Activated naive CD8-positive, alpha-beta T cell treated with anti-CD3 and anti-CD28 coated beads, Interleukin-2, amount 50 U/mL, for 24 hours (primary cell): ENCODE measurements at places on chromosomes 11 and 22.
A peak's percentile ranks its signal among the peaks of the same experiment; 100 is the strongest.

DNA sequence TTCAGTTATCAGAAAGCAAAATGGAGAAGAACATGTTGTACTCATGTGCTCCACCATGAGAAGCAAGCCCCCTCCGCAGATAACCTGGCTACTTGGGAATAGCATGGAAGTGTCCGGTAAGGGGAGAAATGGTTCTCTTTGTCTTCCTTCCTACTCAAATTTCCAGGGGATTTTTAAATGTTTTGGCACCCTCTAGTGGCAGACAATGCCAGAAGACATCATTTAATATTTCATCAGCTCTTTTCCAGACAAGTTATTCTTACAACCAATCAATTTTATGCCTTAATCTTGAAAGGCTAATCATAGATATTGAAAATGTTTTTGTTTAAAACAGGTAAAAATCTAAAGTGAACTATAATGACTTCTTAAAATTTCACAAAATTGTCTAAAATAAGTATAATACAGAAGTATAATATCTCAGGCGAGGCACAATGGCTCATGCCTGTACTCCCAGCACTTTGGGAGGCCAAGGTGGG, 15.7 kb downstream of the CRTAM start:
- no peak overlapping the region for H3K4me3 ChIP-seq
- peak; percentile 36 for DNase-seq
- H3K36me3 ChIP-seq, result peaks cover 65% of the 10 kb centered on the region
- peaks cover 3% of the 10 kb centered on the region for H3K27me3 ChIP-seq
- H3K4me1 ChIP-seq, result peaks cover 88% of the 10 kb centered on the region
- peak overlapping the region; percentile 33 for H3K27ac ChIP-seq

GRCh38 chr11:133306019-133306418, 226.3 kb downstream of the OPCML start:
- DNase-seq, result no peak
- no peaks in the 10 kb centered on the region for H3K36me3 ChIP-seq
- H3K27ac ChIP-seq, result no peak overlapping the region
- no peak overlapping the region for H3K4me3 ChIP-seq
- no peaks in the 10 kb centered on the region for H3K27me3 ChIP-seq

GRCh38 chr22:18935889-18936529, at the start of gene PRODH:
Gene PRODH (minus strand): TSS chr22:18936293. CDS start chr22:18936287, 6 bp downstream.
- DNase-seq, result no peak
- H3K4me1 ChIP-seq, result no peaks in the 10 kb centered on the region

- peaks cover 27% of the 10 kb centered on the region for H3K36me3 ChIP-seq
- H3K27ac ChIP-seq, result peak overlapping the region; percentile 13
- no peaks in the 10 kb centered on the region for H3K27me3 ChIP-seq
- DNase-seq, result no peak
- peak overlapping the region; percentile 99 for H3K4me3 ChIP-seq
- peaks cover 47% of the 10 kb centered on the region for H3K4me1 ChIP-seq
Measured at GRCh38 chr11:47553406-47553743, 443 bp upstream of the CELF1 start.

- peaks cover 28% of the 10 kb centered on the region for H3K27me3 ChIP-seq
- H3K27ac ChIP-seq, result peak overlapping the region; percentile 70
- no peaks in the 10 kb centered on the region for H3K36me3 ChIP-seq
- peaks cover 16% of the 10 kb centered on the region for H3K4me1 ChIP-seq
Measured at GRCh38 chr11:108592591-108593213, 866 bp downstream of the EXPH5 start.
